ENCODE measurements at places on chromosomes 3 and 15. TPM values are rescaled to one million over a fixed set of nuclear protein-coding genes. Genes with fewer than 3 reads are reported as not detected.

Gene RCN2
- total RNA-seq = 40.0 TPM

Gene PLA2G4F
- total RNA-seq = 51.2 TPM

Gene TGM5
- not detected for total RNA-seq

DNA sequence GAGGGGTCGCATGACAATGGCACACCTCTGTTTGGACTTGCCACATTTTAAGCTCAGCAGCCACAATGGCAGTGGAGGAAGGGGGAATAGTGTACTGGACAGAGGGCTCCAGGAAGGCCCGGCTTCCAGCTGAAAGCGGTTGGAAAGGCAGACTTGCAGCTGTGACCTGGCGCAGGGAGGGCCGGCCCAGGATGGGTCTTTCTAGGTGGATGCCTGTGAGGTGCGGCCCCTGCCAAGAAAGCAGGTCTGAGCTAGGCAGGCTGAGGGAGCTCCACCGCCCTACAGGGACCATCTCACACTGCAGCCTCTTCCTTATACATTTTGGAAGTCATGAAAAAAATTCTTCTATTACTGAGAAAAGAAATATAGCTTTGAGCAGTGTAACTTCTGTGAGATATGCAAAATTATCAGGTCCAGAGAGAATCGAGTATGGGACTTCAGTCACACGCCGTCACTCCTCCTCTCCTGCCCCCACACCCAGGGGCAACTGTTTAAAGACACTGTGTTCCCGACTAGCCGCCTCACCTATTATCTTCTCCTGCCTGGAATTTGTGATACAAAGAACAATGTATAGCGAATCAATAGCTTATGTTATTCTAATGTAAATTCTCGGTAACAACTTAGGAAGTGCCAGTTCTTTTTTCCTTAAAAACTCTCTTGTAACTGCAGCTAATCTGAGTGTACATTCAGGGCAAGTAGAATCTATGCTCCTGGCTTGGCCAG lies 331.0 kb downstream of the OCA2 start:
- H3K4me3 ChIP-seq = no peak overlapping the region
- H3K27ac ChIP-seq = no peak overlapping the region
- no peaks in the 10 kb centered on the region for H3K4me1 ChIP-seq
- no peaks in the 10 kb centered on the region for H3K36me3 ChIP-seq

Measured in kidney (tissue), 22 donors.